ENCODE measurements at places on chromosomes 11 and 22. TPM values are rescaled to one million over a fixed set of nuclear protein-coding genes. Genes with fewer than 3 reads are reported as not detected.

MUC6 gene
- not detected for total RNA-seq

GRCh38 chr11:119671051-119671450, 57.9 kb downstream of the NECTIN1 start:
- DNase-seq, result peak; percentile 69

PRDM11 gene
- total RNA-seq, result 25.0 TPM

TENM4 gene
- 18.4 TPM for total RNA-seq

GRCh38 chr11:22432291-22433093, 94.3 kb downstream of the SLC17A6 start:
- no peak for DNase-seq

C11orf65 gene
- 1.0 TPM for total RNA-seq

A4GALT gene
- total RNA-seq, result 4.4 TPM

FTH1 gene
- total RNA-seq, result 1,519 TPM

DNA sequence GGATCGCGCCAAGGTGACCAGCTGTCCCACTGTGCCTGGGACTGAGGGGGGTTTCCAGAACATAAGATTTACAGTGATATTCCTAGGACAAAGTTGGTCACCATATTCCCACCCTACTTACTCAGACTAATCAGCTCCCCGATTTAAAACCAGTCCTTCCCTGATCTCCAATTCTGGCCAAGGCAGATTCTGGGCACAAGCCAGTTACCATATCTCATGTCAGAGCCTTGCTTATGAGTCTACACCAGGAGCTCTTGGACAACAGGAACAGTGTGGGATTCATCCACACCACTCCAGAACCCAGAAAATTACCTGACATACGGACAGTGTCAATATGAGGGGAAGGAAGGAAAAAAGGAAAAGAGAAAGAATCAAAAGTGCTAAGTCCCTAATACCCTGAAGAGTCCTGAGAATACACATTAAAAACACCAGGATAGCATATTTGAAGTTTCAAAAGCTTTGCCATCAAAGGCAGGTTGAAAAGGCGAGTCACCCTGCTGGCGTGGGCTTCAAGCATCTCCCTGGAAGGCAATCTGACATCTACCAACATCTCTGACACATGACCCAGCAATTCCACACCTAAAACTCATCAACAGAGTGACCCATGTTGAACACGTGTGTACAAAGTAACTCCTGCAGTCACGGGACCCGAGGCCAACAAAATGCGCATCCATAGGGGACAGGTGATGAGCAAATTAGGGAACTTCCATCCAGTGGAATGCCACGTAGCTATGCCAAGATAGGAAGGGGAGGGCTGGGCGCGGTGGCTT, 8.0 kb upstream of the IL2RB start:
- DNase-seq, result no peak

- no peak for DNase-seq
These were observed 20.2 kb upstream of the VSTM5 start for GRCh38 chr11:93870616-93871015.

- DNase-seq, result no peak
These were observed 48.0 kb upstream of the AMPD3 start for GRCh38 chr11:10407055-10407454.

GRCh38 chr11:123033895-123034294, 28.0 kb downstream of the HSPA8 start:
- DNase-seq, result no peak

PAX6 gene
- total RNA-seq, result 0.12 TPM

- DNase-seq, result no peak
These were observed 303.1 kb upstream of the MPPED2 start for GRCh38 chr11:30889143-30889794.

ZC3H7B gene
- 27.1 TPM for total RNA-seq

GRCh38 chr22:38270091-38270992, 2.5 kb downstream of the TMEM184B start:
- DNase-seq, result no peak
